SHP77 (cell line): ENCODE measurements at places on chromosomes 3 and 15.

DNA sequence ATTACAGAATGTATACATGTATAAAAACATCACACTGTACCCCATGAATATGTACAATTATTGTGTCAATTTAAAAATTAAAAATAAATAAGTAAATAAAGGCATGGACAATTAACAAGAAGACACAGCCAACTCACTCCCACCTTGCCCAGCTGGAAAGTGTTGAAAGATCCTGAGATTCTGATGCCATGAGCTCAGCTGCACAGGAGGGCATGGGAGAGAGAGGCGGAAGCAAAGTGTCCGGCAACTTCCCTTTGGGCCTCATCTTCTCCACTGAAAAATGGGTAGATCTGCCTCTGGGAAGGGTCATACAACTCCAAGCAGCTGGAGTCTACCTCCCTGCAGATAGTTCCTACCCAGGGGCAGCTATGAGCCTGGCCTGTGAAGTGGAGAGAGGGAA, 277.3 kb downstream of the UACA start:
- DNase-seq: no peak

DNA sequence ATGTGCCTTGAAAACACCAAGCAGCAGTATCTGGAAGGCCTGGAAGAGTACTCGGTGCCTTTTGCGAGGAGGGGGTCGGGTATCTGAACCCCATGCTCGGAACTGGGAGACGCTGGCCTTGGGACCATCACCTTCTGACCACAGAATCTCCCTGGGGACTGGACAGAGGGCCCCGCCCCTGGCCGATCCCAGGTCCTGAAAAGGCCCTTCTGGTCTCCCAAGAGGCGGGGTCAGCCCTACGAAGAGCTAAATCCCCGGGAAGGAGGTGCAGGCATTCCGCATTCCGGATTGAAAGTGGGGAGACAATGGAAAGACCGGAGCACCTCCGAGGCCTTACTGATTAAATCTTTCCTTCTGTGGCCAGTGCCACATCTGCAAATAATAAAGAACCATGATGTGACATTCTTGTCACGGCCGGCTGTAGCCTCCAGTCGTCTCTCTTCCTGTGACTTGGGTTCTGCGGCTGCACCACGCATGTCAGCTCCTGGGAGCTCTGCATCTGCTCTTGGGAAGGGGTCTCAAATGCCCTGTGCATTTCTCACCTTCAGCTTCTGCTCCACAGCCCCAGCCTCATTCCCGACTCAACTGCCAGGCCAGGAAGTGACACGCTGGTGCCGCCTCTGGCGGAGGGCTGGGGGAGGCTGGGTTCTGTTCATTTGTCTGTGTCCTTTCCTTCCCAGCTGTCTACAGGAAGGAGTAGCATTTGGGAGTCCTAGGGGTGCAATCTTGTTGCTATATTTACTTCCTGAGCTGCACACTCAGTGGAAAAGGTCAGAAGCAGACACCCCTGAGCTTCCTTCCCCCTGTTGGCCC, 173.5 kb downstream of the KLF13 start:
- DNase-seq: no peak

DNA sequence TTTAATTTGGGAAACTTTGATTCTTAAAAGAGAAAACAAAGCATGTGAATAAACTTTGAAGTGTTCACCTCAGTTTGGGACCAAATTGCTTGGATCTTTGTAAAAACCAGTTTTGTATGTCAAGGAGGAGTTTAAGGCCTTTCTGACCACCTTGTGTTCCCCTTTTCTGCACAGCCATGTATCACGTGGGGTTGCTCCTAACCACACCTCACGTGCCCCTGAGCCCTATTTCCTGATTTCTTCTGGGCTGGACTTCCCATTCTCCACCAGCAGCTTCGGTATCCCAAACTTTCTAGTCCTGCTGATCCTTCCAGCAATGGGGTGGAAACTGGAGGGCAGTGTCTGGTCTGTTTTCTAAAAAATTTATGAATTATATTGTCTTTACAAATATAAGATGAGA, 76.4 kb upstream of the STT3B start:
- DNase-seq: no peak

DNA sequence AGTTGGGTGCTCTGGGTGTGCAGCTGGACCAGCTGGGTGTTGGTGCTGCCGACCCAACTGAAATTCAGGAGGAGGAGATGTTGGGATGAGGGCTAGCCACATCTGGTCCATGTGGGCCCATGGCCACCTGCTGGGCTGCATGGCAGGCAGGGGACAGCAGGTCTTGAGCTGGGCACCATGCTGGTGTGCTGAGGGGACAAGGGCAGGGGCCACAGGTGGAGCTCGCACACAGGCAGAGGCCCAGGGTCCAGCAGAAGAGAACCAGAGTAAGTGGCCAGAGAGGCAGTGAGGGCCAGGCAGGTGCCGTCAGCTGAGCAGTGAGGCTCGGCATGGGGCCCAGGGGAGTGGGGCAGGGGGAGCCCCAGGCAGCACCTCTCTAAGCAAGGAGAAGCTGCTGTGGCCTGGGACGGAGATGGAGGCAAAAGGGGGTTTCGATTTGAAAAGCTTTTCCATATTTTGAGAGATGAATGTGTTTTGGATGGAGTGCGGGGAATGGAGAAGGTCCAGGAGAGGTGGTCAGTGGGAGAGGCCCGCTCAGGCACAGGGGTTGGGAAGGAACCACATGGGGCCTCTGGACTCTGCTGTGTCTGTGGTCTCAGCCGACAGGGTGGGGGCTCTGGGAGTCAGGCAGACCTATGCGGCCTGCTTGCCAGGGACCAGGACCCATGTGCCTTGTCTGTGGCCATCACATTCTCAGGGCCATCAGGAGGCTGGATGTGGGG, 30.5 kb upstream of the PLXNA1 start:
- DNase-seq: no peak

DNA sequence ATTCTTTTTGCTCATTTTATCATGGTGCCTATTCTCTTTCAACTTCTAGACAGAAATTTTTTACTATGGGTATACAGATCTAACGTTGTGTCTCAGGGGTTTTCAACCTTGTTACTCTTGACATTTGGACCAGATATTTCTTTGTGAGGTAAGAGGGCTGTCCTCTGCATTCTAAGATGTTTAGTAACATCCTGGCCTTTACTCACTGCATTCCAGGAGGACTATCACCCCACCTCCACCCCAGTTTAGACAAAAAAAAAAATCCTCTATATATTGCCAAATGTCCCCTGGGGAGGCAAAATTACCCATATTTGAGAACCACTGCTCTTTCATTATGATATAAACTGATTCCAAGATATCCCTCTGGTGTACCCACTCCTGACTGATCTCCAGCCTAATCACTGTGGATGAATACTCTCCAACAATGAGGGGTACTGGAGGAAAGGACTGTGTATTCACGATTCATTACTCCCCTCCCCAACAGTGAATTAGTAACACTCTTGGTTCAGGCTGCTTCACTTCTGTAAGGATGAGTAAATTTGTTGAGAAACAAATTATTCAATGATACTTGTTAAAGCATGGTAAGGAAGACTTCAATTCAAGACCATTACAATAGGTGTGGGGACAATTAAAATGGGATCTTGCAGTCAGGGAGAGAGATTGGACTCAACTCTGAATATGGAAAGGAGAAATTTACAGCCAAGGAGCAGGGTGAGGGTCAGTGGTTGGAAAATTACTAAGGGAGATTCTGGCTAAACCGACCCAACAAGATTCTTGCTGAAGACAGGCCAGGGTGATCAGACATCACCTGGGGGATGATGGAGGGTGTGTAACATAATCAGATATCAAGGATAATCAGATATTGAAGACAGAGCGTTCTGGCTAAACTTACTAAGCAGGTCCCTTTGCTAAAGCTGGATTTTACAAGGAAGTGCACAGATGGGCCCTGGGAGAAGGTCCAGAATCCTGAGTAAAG, 123.8 kb upstream of the DAZL start:
- no peak for DNase-seq

GRCh38 chr3:40996382-40996781, 202.9 kb upstream of the CTNNB1 start:
- DNase-seq: no peak

DNA sequence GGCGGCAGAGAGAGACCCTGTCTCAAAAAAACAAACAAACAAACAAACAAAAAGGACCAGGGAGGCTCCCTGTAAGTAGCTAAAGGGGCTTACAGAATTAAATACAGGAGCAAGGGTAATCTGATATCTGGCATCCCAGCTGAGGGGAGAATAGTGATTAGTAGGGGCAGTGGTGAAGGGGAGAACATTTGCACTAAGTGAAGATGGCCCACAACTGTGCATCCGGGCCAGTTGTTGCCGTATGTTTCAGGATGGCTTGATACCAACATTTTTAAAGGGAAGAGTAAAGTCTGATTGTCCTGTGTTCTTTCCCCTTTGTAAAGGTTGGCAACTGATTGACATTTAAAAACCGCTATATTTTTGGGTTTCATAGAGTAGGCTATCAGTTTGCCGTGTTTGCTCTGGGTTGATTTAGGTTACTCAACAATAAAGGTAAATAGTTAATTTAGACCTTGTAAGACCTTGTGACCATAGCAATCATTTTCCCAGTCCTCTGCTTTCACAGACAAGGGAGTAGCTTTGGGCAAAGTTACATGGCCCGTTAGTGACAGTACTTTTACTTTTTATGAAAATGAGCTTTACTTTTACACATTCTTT, 167.8 kb downstream of the PTPRG start:
- no peak for DNase-seq

- DNase-seq: no peak
Observed at GRCh38 chr3:29181149-29181780, 99.6 kb upstream of the RBMS3 start.

GRCh38 chr3:7865611-7866010, 636.0 kb upstream of the LMCD1 start:
- DNase-seq: no peak

DNA sequence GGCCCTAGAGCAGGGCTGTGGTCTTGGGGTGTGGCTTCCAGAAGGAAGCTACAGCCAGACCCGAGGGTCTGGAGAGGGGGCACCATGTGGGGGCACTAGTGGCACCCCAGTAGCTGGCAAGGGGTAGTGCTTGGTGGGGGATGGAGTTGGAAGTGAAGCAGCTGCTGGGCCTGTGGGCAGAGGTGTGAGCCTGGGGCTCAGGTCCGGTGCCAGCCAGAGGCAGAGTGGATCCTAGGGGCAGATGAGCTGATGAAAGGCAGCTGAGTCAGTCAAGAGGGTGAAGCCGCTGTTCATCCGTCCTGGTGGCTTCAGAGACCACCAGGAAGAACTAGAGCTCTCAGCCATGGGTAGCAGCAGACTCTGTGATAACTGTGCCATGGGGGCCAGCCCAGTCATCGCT, 172.6 kb downstream of the TBC1D2B start:
- no peak for DNase-seq

- DNase-seq: no peak
Observed at GRCh38 chr15:30878515-30878914, 25.2 kb upstream of the FAN1 start.

DNA sequence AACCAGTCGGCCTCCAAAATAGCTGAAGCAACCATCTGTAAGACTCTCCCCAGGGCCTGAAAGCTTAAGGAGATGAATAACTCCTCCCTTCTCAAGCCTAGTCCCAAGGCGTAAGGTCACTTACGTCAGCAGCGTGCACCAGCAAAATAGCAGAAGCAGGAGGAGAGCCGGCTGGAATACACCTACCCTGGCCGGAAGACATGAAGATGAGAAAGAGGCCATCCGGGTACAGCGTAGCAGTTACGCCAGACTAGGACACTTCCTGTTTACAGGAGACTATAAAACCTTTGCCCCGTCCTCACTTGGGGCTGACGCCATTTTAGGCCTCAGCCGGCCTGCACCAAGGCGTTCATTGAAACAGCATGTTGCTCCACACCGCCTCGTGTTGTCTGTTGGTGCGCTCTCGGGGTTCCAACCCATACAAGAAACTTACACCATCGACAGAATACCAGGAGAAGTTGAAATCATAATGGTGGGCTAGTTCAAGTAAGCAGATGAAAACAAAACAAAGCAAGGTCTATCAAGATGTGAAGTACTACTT, 2.5 kb downstream of the CFAP92 start:
- no peak for DNase-seq

- no peak for DNase-seq
Observed at GRCh38 chr15:77335298-77335697, 84.6 kb downstream of the PEAK1 start.

GRCh38 chr3:50265571-50265970, 3.4 kb upstream of the SEMA3B start:
- no peak for DNase-seq

GRCh38 chr15:101461097-101461496, 28.4 kb downstream of the PCSK6 start:
- no peak for DNase-seq

DNA sequence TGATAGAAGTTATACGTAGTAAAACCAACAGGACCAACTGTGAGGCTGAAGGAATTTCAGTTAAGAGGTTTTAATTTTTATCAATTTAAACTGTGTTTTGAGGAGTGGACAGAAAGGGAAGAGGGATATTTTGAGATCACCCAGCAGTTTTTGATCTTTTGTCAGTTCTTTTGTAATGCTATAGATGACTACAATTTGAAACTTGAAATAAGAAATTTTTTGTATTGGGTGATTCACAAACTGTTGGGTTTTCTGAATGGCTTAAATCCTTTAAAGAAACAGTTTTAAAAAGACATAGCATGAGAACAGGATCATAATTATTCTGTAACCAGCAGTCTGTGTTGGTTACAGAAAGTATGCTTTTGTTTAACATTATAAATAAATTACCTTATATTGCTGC, 67.4 kb downstream of the TCF12 start:
- no peak for DNase-seq

DNA sequence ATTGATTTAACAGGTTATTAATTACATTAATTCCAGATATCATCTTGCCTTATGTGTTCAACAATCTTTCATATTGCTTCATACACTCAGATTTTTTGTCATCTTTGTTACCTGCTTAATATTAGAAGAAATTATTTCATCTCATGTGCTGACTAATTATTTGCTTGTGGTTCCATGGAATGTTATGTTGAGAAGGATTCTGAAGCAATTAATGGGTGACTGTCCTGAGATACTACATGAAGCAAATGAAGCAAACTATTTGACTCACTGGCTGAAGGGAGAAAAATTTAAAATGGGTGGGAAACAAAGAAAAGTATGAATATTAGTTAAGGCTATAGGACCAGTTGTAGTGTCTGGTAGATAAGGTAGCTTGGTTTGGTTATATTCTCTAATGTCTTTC, 443.8 kb upstream of the EPHA6 start:
- DNase-seq: no peak

- DNase-seq: peak; percentile 52
Observed at GRCh38 chr15:40793216-40793989, 13.5 kb upstream of the ZFYVE19 start.

DNA sequence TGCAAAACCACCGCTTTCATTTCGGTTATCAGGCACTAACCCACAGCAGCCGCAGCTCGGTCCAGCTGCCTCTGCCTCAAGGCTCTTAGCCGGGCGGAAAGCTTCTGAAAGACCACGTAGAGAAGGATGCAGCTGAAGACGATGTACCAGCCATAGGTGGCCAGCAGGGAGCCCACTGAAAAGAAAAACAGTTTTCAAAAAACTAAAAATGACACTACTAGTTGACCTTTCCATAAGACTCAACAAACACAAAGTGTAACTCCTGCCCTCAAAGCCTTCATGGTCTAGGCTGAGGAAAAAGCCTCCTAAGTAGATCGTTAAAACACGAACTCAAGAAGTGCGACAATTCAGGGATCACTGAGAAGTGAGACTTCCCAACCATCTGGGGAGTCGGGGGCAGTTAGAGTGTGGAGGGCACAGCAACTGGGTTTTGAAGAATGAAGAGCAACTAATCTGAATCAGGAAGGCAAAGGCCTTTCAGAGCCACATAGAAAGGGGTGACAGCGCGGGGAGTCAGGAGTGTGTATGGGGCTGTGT, 716 bp downstream of the SELENOS start:
- DNase-seq: peak; percentile 9

GRCh38 chr3:66398228-66399025, 102.4 kb downstream of the LRIG1 start:
- DNase-seq: no peak

GRCh38 chr15:78925956-78926743, 18.7 kb downstream of the CTSH start:
- no peak for DNase-seq
